ENCODE measurements at places on chromosomes 16 and 17.
A peak's percentile ranks its signal among the peaks of the same experiment; 100 is the strongest.

DNA sequence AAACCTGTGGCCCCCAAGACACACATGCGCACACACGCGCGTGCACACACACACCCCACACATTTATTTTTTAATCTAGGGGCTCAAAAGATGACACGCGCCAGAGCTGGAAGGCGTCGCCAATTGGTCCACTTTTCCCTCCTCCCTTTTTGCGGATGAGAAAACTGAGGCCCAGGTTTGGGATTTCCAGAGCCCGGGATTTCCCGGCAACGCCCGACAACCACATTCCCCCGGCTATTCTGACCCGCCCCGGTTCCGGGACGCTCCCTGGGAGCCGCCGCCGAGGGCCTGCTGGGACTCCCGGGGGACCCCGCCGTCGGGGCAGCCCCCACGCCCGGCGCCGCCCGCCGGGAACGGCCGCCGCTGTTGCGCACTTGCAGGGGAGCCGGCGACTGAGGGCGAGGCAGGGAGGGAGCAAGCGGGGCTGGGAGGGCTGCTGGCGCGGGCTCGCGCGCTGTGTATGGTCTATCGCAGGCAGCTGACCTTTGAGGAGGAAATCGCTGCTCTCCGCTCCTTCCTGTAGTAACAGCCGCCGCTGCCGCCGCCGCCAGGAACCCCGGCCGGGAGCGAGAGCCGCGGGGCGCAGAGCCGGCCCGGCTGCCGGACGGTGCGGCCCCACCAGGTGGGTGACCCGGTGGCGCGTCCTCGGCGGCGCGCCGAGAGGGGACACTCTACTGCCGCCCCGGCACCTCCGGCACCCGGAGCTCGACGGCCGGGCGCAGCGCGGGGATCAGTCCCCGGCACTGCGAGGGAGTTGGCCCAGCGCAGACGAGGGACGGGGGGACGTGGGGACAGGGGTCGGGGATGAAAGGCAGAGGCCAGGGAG is at the start of gene STAT5A:
TSS of gene STAT5A (plus strand) at position 522 of the 826 bp plus-strand sequence. CDS start 914 bp downstream, outside the sequence.
- DNase-seq, result peak; percentile 88

DNA sequence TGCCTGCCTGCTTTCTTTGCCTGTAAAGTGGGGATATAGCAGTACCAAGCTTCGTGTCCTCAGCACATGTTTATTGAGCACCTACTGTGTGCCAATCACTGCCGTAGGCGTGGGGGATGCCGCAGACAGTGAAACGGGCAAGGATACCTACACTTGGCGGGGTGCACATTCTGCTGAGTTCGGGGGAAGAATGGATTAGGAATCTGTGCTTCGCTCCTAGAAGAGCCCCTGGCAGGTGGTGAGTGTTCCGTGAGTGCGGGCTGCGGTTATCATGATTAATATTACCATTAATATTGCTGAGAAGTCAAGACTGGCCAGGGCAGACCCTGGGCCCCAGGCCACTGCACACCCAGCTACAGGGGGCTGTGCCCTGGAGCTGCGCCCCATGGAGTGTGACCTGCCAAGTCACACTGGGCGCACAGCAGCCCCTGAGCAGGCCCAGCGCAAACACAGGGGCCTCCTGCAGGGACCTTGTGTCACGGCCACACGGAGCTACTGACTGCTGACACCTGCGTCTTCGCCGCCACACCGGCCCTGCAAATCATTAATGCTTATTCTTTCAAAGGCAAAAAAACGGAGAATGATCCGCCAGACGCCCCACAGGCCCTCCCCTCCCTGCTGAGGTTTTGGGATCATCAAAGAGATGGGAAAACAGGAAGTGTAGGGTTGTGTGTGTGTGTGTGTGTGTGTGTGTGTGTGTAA is 213.4 kb upstream of the GSE1 start:
- no peak for DNase-seq

DNA sequence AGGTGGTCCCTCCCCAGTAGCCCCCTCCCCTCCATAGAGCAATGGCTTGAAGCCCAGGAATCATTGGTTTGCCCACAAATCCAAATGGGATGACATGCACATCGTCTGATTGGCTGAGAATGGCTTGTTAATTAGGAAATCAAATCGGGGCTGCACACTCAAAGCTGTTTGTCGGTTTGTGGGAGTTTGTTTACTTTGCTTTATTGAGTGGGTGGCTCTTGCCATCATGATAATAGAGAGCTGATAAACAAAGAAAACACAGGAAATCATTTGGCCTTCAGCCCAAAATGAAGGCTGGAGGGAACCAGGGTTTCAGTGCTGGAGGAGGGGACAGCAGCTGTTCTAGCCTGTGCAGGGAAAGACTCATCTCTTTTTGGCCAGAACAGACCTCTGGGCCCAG is 316.3 kb downstream of the CBLN1 start:
- no peak for DNase-seq

- DNase-seq, result no peak
These were observed 37.1 kb downstream of the TRIM25 start for GRCh38 chr17:56876766-56877179.

- DNase-seq, result no peak
These were observed 24.1 kb downstream of the XYLT1 start for GRCh38 chr16:17446661-17447060.

GRCh38 chr17:33288954-33289353 is 4.1 kb downstream of the ASIC2 start:
- DNase-seq, result peak; percentile 8

Data from HuH-7 (cell line).